ENCODE measurements at places on chromosomes 12 and 14.

DNA sequence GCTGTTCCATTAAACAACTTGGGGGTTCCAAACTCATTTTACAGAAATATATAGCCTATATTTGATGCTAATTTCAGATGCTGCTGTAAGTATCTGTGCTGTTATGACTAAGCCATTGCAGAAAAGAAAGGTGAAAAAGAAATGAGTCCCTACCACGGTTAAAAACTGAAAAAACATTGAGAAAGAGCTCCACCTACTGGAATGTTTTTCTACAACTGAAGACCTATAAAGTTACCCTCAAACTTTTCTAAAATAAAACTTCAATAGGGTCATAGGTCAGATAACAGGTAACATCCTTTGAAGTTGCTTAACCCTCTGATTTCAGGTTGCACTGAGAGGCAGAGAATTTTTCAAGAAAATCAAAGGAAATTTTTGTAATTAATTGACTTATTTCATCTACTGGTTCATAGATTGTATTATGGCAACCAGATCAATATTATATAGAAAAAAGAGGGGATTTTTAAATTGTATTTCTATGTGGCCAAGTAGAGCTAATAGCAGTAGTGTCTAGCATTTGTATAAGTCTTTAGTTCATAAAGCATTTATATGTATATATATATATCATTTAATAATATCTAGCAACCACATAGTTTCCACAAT lies 279.9 kb downstream of the RPS29 start:
- no peak for DNase-seq

DNA sequence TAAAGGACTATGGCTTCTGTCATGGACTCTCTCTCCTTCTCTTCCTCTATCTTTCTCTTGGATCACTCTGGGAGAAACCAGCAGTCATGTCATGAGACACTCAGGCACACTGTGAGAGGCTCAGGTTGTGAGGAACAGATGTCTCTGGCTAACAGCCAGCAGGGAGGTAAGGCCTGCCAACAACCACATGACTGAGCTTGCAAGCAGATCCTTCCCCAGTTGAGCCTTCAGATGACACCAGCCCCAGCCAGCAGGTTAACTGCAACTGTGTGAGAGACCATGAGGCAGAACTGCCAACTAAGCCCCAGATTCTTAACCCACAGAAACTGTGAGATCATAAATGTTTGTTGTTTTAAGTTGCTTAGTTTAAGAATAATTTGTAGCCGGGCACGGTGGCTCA lies 90.6 kb downstream of the VCPKMT start:
- no peak for DNase-seq

- no peak for DNase-seq
Observed at GRCh38 chr14:27672047-27672446, 1074.2 kb upstream of the NOVA1 start.

DNA sequence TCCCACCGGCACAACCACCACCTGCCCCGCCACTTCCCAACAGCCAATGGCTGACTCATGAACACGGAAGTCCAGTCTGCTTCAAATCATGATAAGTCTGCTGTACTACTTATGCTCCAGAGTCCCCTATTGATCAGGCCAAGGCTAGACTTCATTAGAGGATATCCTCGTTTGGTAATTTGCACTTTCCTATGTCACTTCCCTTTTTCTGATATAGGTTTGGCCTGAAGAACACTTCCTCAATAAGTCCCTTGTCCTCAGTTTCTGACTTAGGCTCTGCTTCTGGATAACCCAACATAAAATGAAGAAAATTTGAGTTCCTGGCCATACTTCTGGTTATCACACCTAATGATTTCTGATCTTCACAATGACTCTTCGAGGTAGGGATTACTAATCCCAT lies 45.3 kb downstream of the IFNG-AS1 start:
- DNase-seq: no peak

DNA sequence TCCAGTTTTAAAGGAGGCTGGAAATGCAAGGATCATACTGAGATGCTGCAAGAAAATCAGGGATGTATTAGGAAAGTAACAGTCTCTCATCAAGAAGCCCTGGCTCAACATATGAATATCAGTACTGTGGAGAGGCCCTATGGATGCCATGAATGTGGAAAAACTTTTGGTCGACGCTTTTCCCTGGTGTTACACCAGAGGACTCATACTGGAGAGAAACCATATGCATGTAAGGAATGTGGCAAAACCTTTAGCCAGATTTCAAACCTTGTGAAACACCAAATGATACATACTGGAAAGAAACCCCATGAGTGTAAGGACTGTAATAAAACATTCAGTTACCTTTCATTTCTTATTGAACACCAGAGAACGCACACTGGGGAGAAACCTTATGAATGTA lies 24.5 kb downstream of the ZNF891 start:
- no peak for DNase-seq

DNA sequence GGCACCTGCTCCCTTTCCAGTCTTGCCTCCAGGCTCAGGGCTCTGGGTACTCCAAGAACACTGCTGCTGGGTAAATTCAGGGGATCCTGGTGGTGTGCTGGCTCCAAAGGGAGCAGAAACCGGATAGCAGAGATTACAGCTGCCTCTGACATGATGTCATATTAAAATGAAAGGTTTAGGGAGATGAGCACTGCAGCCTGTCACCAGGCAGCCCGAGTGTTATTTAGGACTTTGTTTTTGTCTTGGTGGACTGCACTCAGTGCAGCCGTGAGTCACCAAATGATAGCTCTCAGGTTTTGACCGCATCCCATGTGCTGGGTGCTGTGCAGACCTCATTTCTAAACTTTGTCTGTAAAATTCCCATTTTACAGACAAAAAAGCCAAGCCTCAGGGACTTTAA lies 266.0 kb upstream of the CRY1 start:
- no peak for DNase-seq

- no peak for DNase-seq
Observed at GRCh38 chr12:76863005-76863670, 15.7 kb downstream of the CSRP2 start.

- no peak for DNase-seq
Observed at GRCh38 chr12:65937161-65937641, 112.9 kb downstream of the HMGA2 start.

- DNase-seq: no peak
Observed at GRCh38 chr14:103138301-103139131, 15.3 kb downstream of the TNFAIP2 start.

GRCh38 chr12:127640181-127640886 lies 626.6 kb upstream of the TMEM132C start:
- no peak for DNase-seq

All from chondrocyte (in vitro differentiated cells).